Dermis blood vessel endothelial cell (primary cell): ENCODE measurements at places on chromosomes 5 and 9.

GRCh38 chr5:129367883-129368282, 92.2 kb upstream of the ADAMTS19 start:
- no peak for DNase-seq

DNA sequence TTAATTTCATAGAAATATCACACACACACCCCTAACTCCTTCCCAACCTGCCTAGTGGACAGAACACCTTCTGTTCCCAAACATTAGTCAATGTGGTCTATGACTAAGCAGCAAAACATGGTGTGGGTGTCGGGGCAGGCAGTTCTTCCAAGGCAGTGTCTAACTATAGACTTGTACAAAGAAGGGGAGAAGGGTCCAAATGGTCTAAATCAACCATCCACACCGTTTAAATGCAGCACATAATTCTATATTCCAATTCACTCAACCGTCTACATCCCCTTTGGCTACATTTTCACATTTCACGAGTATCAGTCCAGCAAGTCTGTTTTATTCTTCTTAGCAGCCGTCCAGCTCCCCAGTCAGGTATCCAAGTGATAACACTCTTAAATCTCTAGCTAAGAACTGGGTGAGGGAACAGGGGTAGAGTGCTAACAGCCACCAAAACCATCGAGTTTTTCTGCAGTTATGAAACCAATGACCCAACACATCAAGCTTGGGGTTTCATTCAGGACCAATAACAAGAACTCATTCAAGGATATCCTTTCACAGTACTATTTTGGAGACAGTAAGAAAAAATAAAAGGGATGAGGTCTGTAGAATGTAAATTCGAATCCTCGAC, 3.3 kb downstream of the ZNF608 start:
- DNase-seq = peak; percentile 69

- no peak for DNase-seq
These were observed 34.6 kb upstream of the NDFIP1 start for GRCh38 chr5:142074006-142074405.

DNA sequence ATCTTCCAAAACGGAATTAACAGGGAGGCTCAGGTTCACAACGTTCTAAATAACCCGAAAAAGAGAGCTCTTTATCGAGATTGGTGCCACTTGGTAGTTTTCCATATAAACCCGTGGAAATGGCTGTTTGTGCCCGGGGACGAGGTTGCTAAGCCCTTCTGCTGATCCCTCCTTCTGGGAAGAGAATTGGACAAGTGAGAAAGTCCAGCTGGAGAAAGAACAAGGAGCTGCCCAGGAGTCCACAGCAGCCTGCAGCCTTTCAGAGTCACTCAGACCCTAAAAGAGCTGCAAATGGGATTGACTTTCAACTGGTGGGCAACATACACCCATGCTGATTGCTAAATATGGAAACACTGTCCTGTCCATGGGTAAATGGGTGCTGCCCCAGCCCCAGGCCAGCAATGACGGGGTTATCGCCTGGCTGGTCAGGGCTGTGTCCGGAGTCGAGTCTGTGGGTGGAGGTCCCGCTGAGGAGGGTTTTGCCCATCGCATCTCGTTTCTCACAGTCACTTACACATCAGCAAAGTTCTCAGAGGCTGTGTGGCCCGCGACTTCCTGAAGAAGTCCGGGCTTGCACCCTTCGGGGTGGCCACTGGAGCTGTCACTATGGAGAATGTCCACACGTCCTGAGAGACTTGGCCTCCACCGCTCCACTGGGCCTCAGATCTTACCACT, 40.7 kb upstream of the HSD17B3 start:
- no peak for DNase-seq

GRCh38 chr5:170434966-170435605, 45.9 kb upstream of the KCNMB1 start:
- DNase-seq = peak; percentile 79

DNA sequence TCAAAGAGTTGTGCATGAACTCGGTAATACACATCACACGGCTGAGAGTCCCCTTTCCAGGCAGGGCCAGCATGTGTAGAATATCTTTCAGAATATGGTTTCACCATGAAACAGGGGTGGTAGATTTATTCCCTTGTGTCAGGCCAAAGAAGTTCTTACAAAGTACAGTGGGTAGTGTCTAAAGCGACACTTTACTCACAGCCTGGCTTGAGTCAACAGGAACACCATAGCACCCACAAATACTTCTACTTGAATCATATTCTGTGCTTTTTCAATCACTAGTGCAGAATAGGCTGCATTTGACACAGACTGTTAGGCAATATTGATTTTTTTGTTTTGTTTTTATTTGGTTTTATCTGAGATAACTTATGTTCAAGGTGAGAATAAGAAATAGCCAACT, 12.6 kb downstream of the LSM11 start:
- DNase-seq = no peak
